PC-3 (cell line): ENCODE measurements at places on chromosomes 12 and 14. TPM values are rescaled to one million over a fixed set of nuclear protein-coding genes. Genes with fewer than 3 reads are reported as not detected.

Gene RPGRIP1
- 0.33 TPM in 1 of 2 replicates, not detected in the other for total RNA-seq

Gene RAD52
- 17.4 and 19.3 TPM in 2 replicates for total RNA-seq

Gene ART4
- not detected in 2 replicates for total RNA-seq

Gene LRP1-AS
- not detected in 2 replicates for total RNA-seq

Gene OTOGL
- total RNA-seq = 0.44 and 3.1 TPM in 2 replicates

Gene TMEM132D
- not detected in 2 replicates for total RNA-seq

Gene GALNT6
- total RNA-seq = 93.4 and 101 TPM in 2 replicates
